Fibroblast of lung (primary cell): ENCODE measurements at places on chromosomes 1 and 21.

- no peak for DNase-seq
Observed at GRCh38 chr1:182624577-182624976, 20.4 kb upstream of the RGS16 start.

GRCh38 chr1:223742856-223743517 lies 30.6 kb downstream of the CAPN2 start:
- DNase-seq: no peak

- no peak for DNase-seq
Observed at GRCh38 chr1:63729227-63729620, 44.6 kb upstream of the ROR1 start.

- no peak for DNase-seq
Observed at GRCh38 chr1:201229095-201229494, 38.5 kb downstream of the IGFN1 start.

- DNase-seq: no peak
Observed at GRCh38 chr1:87938631-87939030, 610.0 kb downstream of the LMO4 start.

DNA sequence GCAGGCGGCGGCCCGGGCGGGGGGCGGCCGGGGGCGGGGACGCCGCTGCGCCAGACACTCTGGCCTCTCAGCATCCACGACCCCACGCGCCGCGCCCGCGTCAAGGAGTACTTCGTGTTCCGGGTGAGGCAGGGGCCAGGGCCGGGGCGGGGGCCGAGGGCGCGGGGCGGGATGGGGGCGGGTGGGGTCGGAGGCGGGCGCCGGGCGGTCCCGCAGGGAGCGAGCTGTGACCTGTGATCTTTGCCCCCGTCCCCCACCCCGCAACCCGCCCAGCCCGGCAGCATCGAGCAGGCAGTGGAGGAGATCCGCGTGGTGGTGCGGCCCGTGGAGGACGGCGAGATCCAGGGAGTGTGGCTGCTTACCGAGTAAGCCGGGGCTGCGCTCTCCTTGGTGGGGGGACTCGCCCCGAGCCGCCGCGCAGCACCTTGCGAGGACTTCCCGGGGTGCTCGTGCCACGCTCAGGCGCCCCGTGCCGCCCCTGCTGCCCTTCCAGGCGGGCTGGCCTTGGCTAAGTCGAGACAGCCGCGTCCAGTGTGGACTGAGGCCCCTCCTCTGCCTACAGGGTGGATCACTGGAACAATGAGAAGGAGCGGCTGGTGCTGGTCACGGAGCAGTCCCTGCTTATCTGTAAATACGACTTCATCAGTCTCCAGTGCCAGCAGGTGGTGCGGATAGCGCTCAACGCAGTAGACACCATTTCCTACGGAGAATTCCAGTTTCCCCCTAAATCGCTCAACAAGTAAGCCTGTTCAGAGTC lies 514 bp downstream of the TPRG1L start:
- DNase-seq: peak; percentile 45

DNA sequence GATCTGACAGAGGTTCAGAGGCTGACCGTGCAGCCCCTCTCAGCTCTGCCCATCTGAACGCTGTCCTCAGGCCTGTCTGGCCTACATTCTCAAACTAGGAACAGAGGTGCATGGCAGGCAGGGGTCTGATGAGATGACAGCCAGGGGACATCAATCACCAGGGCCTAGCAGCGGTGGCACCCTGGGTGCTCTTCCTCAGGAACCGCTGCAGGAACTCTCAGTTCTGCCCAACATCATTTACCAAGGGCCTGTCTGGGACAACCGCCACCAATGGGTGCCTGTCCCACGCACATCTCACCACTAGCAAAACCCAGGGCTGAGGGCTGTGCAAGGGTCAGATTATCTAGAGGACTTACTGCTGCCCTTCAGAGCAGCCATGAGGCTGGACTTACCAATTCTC lies 245.7 kb downstream of the TOMM20 start:
- no peak for DNase-seq

GRCh38 chr1:33394770-33395169 lies 36.1 kb downstream of the PHC2 start:
- peak; percentile 84 for DNase-seq
